ENCODE measurements at places on chromosomes 3 and 15.

- DNase-seq, result no peak
Observed at GRCh38 chr3:109924196-109924595, 586.9 kb upstream of the DPPA4 start.

- DNase-seq, result no peak
Observed at GRCh38 chr3:184567946-184568559, 6.5 kb downstream of the EPHB3 start.

GRCh38 chr15:85495544-85495943 lies 115.1 kb downstream of the AKAP13 start:
- DNase-seq, result no peak

DNA sequence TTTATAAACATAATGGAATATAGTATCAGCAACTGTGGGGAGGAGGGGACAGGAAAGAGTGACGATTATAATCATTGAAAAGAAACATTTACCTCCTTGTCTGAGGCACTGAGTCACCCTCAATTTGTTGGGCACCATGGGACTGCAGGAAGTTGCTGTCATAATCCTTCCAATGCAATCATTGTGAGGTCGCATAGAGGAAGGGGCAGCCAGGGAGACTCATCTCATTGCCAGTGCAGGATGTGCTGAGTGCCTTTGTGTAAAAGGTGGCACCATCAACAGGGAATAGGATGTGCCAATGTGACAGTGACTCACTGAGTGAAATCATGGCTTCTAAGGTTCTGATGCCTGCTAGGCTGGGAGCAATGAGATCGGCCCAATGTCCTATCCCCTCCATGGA lies 300.4 kb upstream of the ADAMTS9 start:
- no peak for DNase-seq

GRCh38 chr3:60698117-60698516 lies 553.1 kb downstream of the FHIT start:
- no peak for DNase-seq

- DNase-seq, result no peak
Observed at GRCh38 chr15:74257105-74257504, 21.0 kb downstream of the CCDC33 start.

- no peak for DNase-seq
Observed at GRCh38 chr15:80502782-80503181, 98.6 kb downstream of the ARNT2 start.

DNA sequence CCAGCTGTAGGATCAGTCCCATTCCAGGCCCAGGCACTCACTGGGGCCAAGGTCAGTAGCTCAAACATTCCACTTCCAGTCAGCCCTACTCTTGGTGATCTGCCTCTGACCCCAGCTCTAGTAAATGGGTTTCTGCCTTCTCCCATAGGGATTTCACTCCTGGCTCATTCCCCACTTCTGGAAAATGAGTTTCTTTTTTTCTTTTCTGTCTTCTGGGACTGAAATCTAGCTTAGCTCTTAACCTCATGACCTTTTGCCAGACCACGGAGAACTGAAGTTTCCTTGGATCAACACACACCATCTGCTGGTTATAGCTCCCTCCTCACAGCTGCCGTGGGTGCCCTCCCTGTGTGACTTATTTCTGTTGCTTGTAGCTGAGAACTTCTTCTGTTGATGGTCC lies 21.3 kb downstream of the MME start:
- DNase-seq, result no peak

- DNase-seq, result no peak
Observed at GRCh38 chr3:37279236-37279635, 104.9 kb upstream of the LRRFIP2 start.

- no peak for DNase-seq
Observed at GRCh38 chr3:53795176-53795575, 51.0 kb downstream of the CHDH start.

GRCh38 chr3:38560284-38560683 lies 64.1 kb downstream of the EXOG start:
- DNase-seq, result no peak

DNA sequence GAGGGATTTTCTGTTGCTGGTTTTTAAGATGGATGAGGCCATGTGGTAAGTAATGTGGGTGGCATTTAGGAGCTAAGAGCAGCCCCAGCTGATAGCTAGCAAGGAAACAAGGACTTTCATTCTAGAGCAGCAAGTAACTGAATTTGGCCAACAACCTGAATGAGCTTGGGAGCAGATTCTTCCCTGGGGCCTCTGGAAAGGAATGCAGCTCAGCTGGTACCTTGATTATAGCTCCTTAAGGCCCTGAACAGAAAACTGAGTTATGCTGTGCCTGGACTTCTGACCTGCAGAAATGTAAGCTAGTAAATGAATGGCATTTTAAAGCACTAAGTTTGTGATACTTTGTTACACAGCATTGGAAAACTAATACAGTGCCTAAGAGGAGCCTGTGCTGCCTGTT lies 565.5 kb downstream of the PDCD6IP start:
- DNase-seq, result no peak

- no peak for DNase-seq
Observed at GRCh38 chr3:194688200-194688740, 2.6 kb downstream of the FAM43A start.

DNA sequence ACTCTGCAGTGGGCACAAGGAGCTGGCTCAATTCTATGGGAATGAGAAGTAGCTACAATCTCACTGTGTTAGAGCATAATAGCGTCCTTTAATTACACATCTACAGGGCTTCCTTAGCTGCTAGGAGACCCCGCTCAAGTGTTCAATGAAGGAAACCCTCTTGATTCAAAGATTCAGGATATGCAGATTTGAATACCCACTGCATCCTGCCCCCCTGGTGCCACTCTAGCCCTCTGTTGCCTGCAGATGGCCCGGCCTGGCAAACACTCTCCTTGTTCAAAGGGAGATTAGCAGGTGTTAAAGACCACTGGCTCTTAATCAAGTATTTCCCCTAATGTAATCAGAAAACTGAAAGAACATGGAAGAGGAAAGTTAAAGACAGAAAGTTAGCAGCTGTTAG lies 356.6 kb downstream of the VGLL3 start:
- no peak for DNase-seq

DNA sequence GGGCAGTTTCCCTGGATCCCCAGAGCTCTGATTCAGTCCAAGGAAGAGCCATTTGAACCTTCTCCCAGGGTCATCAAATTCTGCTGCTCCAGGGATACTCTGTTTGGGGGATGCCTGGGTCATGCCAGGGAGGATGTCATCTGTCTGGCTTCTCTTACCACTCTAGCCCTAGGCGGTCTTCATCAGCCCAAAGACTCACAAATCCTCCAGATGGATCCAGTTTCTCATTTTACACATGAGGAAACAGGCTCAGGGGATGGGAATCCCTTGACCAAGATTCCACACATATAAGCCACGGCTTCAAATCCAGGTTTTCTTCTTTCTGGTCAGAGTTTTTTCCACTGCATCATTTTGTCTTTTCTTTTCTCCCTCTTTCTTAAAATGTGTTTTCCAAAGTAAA lies 36.7 kb downstream of the SLC28A1 start:
- DNase-seq, result no peak

- DNase-seq, result no peak
Observed at GRCh38 chr15:65790694-65791334, 1.3 kb downstream of the DENND4A start.

GRCh38 chr3:165254812-165255211 lies 58.6 kb upstream of the SLITRK3 start:
- DNase-seq, result no peak

- DNase-seq, result no peak
Observed at GRCh38 chr3:177061369-177061768, 135.9 kb downstream of the TBL1XR1 start.

DNA sequence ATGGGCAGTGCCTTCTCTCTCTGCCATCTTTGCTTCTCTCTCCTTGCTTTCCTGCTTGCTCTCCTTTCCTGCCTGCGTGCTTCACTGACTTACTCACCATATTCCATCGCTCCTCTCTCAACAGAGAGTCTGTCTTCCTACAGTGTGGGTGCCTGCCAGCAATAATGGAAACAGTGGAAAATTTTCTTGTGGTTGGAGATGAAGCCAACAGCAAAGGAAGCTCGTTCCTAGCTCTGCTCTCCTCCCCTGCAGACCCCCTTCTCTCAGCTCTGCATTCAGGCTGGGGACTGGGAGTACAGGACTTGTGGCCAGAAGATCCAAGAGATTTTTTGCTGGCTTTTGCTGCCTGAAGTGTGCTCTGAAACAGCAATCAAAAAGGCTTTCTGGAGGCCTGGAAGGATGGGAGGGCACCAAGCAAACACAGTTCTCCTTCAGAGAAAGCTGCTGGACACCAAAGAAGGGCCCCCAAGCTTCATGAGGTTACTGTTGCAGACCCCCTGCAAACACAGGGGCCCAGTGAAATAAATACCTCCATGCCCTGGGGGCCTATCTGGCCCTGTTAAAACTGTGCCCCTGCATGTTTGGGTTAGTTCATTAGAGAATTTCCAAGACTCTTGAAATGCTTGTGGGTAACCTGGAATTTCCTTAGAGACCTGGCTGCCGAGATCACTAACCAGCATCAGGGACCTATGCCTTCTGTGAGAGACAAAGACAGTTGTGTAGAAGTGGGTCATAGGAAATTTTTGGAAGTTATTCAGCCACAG lies 149.9 kb upstream of the RASGRP1 start:
- no peak for DNase-seq
